Smooth muscle cell of the coronary artery (primary cell): ENCODE measurements at places on chromosomes 6 and 20. TPM values are rescaled to one million over a fixed set of nuclear protein-coding genes. Genes with fewer than 3 reads are reported as not detected.

The RPS10 gene
- 2,473 and 3,211 TPM in 2 replicates for total RNA-seq

The MUC22 gene
- not detected in 2 replicates for total RNA-seq

The SAMD3 gene
- 8.5 and 19.0 TPM in 2 replicates for total RNA-seq

The IL17A gene
- not detected in 2 replicates for total RNA-seq

The PTCRA gene
- 0.53 TPM in 1 of 2 replicates, not detected in the other for total RNA-seq

The C6orf58 gene
- total RNA-seq, result not detected in 2 replicates

The KIAA1755 gene
- 0.59 and 13.7 TPM in 2 replicates for total RNA-seq

The RNGTT gene
- 8.9 and 18.0 TPM in 2 replicates for total RNA-seq

The TINAG gene
- total RNA-seq, result not detected in 2 replicates

The BNIP5 gene
- total RNA-seq, result not detected in 2 replicates

The RAET1L gene
- not detected in 2 replicates for total RNA-seq

The ADTRP gene
- total RNA-seq, result 2.0 and 10.9 TPM in 2 replicates

The HLA-F gene
- total RNA-seq, result 10.2 and 19.8 TPM in 2 replicates

The IPCEF1 gene
- total RNA-seq, result not detected in 2 replicates

The CCM2L gene
- total RNA-seq, result 0.23 TPM in 1 of 2 replicates, not detected in the other

The ENPP4 gene
- total RNA-seq, result 0.75 and 2.6 TPM in 2 replicates

The SLC26A8 gene
- under 0.01 TPM in 1 of 2 replicates, not detected in the other for total RNA-seq

The FAM184A gene
- total RNA-seq, result 0.08 and 0.70 TPM in 2 replicates

The FAM110A gene
- total RNA-seq, result 0.47 and 1.4 TPM in 2 replicates

The UBE3D gene
- total RNA-seq, result 4.7 and 5.5 TPM in 2 replicates

The DYNLT2 gene
- 0.45 and 0.47 TPM in 2 replicates for total RNA-seq

The SPDEF gene
- not detected in 2 replicates for total RNA-seq

The RGS19 gene
- total RNA-seq, result 5.6 and 11.7 TPM in 2 replicates

The SUPT3H gene
- total RNA-seq, result 7.7 and 13.8 TPM in 2 replicates

The ALDH8A1 gene
- 0.15 and 0.35 TPM in 2 replicates for total RNA-seq

The TCEA2 gene
- total RNA-seq, result 30.6 and 40.5 TPM in 2 replicates

The DSTN gene
- 65.3 and 279 TPM in 2 replicates for total RNA-seq

The AIF1 gene
- not detected in 2 replicates for total RNA-seq

The SSTR4 gene
- total RNA-seq, result not detected in 2 replicates

The CFAP206 gene
- 0.23 and 0.59 TPM in 2 replicates for total RNA-seq

The MEI4 gene
- total RNA-seq, result not detected in 2 replicates

The PHACTR1 gene
- 0.08 and 2.3 TPM in 2 replicates for total RNA-seq

The CDSN gene
- not detected in 2 replicates for total RNA-seq

The YWHAB gene
- 46.0 and 80.0 TPM in 2 replicates for total RNA-seq

The NXT1 gene
- 7.6 and 26.9 TPM in 2 replicates for total RNA-seq

The AGER gene
- total RNA-seq, result 0.15 TPM in 1 of 2 replicates, not detected in the other

The UNC5CL gene
- total RNA-seq, result under 0.01 and 0.12 TPM in 2 replicates

The SAPCD1 gene
- 0.53 and 0.70 TPM in 2 replicates for total RNA-seq

The TUBB2A gene
- 102 and 120 TPM in 2 replicates for total RNA-seq

The OR2H2 gene
- not detected in 2 replicates for total RNA-seq

The POM121L2 gene
- total RNA-seq, result not detected in 2 replicates

The NRSN1 gene
- not detected in 2 replicates for total RNA-seq

The DZANK1 gene
- 0.75 and 1.2 TPM in 2 replicates for total RNA-seq

The NQO2 gene
- 44.7 and 55.5 TPM in 2 replicates for total RNA-seq

The MOG gene
- not detected in 2 replicates for total RNA-seq

The SLC22A16 gene
- total RNA-seq, result not detected in 2 replicates

The CRISP3 gene
- total RNA-seq, result not detected in 2 replicates

The SPATA25 gene
- total RNA-seq, result 0.12 and 0.60 TPM in 2 replicates

The MAFB gene
- 0.23 and 3.2 TPM in 2 replicates for total RNA-seq

The COL9A3 gene
- total RNA-seq, result 0.30 TPM in 1 of 2 replicates, not detected in the other

The HLA-DRB5 gene
- total RNA-seq, result not detected in 2 replicates

The UCKL1 gene
- total RNA-seq, result 20.6 and 21.0 TPM in 2 replicates

The SPEF1 gene
- 0.08 and 0.12 TPM in 2 replicates for total RNA-seq

The TPBG gene
- 16.4 and 24.7 TPM in 2 replicates for total RNA-seq

The CABLES2 gene
- 0.45 and 0.47 TPM in 2 replicates for total RNA-seq

The BTN3A1 gene
- 12.9 and 67.2 TPM in 2 replicates for total RNA-seq
